ENCODE measurements at places on chromosomes 5 and 9.

DNA sequence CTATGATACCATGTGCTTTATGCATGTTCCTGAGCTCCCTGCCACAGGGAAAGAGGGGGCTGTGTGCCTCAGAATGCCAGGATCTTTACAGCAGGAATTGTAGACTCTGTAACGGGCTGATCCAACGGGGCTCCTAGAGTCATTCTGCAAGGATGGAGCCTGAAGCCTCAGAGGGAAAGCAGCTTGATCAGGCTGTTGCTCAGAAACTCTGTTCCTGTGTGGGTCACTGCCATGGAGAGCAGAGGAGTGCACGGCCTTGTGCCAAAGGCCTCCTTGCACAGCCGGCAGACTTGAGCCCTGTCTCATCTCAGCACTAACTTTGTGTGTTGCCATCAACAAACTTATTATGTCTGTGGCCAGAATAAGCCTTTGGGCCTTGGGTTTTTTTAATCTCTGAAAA is 51.8 kb downstream of the AMBP start:
- no peak for DNase-seq

- DNase-seq: no peak
Measured at GRCh38 chr9:110131499-110131898, 76.5 kb downstream of the C9orf152 start.

GRCh38 chr9:110797611-110798010 is 129.0 kb downstream of the MUSK start:
- DNase-seq: no peak

- DNase-seq: no peak
Measured at GRCh38 chr9:131960311-131960710, 119.4 kb downstream of the MED27 start.

DNA sequence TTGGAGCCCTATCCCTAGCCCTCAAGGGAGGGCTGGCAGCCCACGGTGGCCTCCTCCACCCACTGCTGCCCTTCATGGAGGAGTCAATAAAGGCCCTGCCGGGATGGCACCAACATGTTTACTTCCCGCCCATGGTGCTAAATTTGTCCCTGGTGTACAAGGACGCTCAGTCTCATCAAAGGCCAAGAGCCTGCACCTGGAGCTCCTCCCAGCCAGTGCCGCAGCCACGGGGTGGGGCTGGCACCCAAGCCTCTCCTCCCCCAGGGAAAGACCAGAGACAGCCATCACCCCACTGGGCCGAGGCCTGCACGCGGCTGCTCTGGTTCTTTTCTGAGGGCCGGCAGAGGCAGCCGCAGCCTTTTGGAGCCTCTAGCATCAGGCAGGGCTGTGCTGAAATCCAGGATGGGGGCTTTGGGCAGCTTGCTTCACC is 34.8 kb upstream of the RXRA start:
- DNase-seq: no peak

- DNase-seq: no peak
Measured at GRCh38 chr5:109195667-109196066, 214.1 kb downstream of the PJA2 start.

- no peak for DNase-seq
Measured at GRCh38 chr5:14776602-14777001, 95.0 kb downstream of the ANKH start.

DNA sequence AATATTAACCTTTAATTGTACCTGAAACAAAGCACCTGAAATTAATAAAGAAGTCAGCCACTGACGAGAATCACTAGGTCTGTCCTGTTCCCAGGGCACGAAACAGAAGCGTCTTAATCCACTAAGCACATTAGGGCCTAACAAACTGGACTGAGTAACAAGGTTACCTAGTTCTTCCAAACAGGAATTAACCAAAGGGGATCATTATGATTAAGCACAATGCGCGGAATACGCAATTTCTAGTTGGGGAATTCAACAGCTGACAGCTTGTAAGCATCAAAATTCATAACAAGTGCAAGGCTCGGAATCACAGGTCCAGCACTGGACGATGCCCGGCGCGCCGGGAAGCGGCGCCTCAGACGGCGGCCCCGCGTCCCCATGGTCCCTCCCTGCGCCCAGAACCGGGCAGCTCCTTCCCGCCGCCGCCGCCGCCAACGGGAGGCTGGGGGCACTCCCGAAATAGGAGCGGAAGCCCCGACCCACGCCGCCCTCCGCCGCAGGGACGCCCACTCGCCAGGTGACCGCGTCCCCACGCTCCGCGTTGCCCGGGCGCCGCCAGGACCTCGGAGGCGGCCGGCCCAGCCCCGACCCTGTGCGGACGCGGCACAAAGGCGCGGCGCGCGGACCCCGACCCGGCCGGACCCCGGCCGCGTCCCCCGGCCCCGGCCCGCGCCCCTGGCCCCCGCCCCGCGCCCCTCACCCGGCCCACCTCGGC is 898 bp downstream of the CAMSAP1 start:
- no peak for DNase-seq

DNA sequence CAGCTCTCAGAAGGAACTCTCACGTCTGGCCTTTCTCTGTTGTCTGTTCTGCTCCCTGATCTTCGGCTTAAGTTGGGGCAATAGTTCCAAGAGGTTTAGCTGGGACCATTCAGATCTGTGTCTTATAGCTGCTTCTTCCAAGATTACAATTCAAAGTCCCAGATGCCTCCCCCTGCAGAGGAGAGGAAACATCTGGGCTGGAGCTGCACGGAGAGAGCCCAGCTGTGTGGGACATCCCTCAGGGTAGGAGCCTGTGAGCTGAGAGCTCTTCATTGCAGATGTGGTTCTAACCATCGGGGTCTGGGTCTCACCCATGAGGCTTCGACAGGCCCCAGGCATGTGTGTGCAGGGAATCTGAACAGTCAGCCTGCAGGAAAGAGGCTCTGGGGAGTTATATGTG is 9.0 kb upstream of the PHF19 start:
- DNase-seq: no peak

- no peak for DNase-seq
Measured at GRCh38 chr5:54148067-54148845, 162.1 kb downstream of the ARL15 start.

DNA sequence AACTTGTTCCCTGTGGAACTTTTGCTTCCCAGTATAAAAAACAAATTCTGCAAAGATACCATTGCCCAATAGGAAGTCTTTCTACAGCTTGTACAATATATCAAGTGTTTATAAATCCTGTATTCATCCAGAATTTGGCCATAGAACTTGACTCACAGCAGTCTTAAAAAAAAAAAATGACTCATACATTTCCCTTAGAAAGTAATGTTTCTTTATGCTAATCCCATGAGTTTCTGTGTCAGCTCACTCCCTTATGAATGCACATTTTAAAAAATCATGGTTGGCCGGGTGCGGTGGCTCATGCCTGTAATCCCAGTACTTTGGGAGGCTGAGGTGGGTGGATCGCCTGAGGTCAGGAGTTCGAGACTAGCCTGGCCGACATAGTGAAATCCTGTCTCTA is 89.3 kb upstream of the DMRT1 start:
- DNase-seq: no peak

DNA sequence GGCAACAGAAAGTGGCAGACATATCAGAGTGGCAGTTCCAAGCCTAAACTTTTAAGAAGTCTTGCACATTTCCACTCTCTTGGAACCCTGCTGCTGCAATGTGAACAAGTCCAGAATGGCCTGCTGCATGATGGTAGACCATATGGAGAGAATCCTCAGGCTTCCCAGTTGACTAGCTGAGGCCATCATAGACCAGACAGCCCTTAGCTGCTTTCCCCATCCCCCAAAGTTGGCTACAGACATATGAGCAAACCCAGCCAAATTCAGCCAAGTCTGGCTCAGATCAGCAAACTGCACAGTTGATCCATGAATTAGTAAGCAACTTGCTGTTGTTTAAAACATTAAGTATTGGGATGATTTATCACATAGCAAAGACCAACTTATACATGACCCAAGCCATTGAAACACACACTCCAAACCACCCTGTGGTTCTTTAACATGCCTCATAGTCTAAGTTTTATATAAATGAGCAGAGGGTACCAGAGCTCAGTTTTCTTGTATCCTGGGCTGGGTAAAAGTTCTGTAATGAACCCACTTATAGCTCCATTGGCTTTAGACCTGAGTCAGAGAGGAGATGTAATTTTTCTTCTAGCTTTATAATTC is 19.9 kb downstream of the PPP3R2 start:
- DNase-seq: no peak

Measured in activated CD8-positive, alpha-beta memory T cell treated with anti-CD3 and anti-CD28 coated beads, Interleukin-2, amount 50 U/mL, for 4 hours (primary cell).